ENCODE measurements at places on chromosomes 11 and 22.
A peak's percentile ranks its signal among the peaks of the same experiment; 100 is the strongest.

DNA sequence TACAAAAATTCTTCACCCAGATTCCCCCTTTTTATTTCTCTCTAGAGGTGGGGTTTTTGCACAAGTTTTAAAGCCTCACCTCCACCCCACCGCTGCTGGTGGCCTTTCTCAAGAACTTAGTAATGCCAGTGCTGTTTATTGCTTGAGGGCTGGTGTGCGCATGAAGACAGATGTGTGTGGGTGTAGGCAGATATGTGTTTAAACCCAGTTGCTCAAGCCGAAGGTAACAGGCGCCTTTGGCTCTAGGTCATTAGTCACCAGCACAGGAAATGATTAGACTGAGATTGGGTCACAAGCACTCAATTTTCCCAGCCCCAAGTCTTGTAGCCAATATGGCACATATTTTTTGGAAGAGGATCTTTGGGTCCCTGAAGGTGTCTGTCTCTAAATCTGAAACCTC is 2.7 kb upstream of the CLMP start:
- no peak for DNase-seq

DNA sequence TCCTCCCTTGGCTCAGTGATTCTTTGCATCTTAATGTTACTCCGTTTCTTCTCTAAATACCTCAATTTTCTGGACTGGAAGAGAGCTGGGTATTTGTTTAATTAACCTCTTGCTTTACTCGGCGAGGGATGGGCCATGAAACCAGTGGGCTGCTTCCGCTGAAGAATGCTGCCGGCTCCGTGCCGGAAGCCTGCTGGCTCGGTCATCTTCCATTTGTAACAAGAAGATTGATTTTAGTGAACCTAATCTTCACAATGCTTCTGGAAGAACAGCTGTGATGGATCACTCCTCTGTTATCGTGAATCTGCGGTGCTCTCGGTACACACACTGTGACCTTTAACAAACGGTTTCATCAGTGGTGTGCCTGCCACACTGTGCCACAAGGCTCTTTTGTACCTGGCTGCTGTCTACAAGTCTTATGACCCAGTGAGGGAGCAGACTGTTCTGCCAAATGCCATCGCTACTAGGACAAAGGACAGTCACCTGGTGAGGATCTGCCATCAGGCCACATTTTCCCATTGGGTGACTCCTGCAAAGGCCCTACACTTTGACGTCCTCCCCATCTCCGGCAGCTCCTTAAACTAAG is 25.3 kb upstream of the PARVB start:
- no peak for DNase-seq

- no peak for DNase-seq
Observed at GRCh38 chr11:64025205-64025604, 10.5 kb upstream of the FLRT1 start.

GRCh38 chr11:27909386-27909785 is 198.6 kb downstream of the KIF18A start:
- no peak for DNase-seq

- no peak for DNase-seq
Observed at GRCh38 chr22:28282405-28283067, 363.5 kb upstream of the PITPNB start.

GRCh38 chr11:35142481-35143075 is 3.6 kb downstream of the CD44 start:
- peak; percentile 52 for DNase-seq

GRCh38 chr22:50686794-50687193 is 14.2 kb downstream of the SHANK3 start:
- no peak for DNase-seq

DNA sequence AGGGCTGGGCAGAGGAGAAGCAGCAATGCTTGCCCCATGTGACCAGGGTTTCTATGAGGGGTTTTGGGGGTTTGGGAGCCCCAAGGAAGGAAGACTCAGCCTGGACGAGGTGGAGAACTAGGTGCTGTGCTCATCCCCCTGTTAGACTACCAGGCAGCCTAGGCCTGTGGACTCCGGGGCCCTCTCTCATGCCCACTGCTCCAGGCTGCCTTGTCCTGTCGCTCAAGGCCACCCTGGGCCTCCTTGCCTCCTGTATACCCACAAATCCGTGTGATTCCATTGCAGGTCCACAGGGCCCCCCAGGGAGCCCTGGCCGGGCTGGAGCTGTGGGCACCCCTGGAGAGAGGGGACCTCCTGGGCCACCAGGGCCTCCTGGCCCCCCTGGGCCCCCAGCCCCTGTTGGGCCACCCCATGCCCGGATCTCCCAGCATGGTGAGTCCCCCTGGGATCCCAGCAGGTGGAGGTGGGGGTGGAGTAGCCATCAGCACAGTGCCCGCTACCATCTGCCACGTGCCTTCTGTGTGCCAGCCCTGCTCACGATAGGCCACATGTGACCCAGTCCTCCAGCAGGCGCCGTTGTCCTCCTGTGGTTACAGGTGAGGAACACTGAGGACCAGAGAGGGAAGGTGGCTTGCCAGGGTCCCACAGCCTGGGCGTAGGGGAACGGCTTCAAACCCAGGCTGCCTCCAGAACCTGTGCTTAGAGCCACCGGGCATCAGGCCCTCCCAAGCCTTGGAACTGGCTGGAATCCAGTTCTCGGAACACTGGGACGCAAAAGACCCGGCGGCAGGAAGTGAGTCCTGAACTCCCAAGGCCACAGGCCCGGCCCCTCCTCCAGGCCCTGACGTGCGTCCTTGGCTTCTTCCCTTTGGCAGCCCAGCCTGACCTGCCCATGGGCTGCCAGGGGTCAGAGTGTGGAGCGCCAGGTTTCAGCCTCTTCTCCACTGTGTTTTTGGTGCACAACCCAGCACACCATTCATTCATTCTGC is 26.6 kb downstream of the EMID1 start:
- DNase-seq: no peak

DNA sequence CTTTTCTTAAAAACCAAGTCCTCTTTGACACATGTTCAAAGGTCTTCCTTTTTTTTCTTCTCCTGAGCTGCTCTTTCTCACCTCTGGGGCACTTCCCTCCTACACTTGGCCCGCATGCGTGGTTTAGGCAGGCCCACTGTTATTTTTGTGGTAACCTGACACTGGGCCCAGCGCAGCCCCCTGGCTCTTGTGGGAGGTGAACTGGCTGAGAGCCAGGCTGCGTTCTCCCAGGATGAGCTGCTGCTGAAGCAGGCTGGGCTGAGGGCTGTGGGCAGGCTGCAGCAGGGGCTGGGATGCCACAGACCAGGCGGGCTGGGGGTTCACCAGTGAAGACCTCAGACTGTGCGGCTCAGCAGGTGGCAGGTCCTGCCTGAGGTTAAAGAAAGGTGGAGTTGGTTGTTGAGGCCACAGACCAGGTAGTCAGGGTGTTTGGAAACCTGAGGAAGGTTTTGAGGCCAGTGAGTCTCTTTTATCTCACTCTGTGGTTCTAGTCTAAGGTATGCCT is 72.4 kb downstream of the TEAD1 start:
- DNase-seq: no peak

GRCh38 chr11:1236316-1237127 is 13.7 kb downstream of the MUC5B start:
- no peak for DNase-seq

DNA sequence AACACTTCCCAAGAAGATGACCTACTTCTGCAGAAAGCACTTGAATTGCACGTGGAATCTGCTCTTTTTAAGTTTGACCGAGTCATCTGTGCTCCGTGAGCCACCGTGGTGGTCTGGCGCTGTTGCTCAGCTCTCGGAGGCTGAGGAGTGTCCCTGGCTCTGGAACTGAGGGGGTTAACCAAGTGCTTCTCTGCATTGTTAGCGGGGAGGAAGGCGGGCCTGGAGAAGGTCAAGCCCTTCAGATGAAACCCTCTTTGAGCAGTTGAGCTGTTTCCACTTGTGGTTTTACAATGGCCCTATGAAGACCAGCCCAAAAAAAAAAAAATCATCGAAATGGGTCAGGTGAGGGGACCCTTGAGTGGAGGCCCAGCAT is 286.4 kb downstream of the NTM start:
- DNase-seq: no peak

DNA sequence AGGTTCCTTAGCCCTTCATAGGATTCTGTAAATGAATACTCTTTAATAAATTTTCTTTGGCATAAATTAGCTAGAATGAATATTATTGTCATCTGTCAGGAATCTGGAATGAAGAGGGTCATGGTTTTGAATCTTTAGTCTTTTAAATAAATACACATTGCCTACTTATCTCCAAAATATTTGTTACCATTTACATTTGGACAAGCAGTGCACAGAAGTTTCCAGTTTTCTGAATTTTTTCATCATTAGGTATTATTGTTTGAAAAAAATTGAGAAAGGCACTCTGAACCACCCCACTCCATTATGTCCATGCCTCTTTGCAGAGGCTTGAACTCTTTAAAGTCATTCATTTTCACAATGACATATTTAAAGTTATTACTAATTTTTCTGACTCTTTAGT is 549.0 kb upstream of the LUZP2 start:
- no peak for DNase-seq

GRCh38 chr22:23772649-23773473 is at the start of gene MMP11:
Gene MMP11 (plus strand): TSS chr22:23772849. CDS start chr22:23772871, 22 bp downstream.
- peak; percentile 46 for DNase-seq

DNA sequence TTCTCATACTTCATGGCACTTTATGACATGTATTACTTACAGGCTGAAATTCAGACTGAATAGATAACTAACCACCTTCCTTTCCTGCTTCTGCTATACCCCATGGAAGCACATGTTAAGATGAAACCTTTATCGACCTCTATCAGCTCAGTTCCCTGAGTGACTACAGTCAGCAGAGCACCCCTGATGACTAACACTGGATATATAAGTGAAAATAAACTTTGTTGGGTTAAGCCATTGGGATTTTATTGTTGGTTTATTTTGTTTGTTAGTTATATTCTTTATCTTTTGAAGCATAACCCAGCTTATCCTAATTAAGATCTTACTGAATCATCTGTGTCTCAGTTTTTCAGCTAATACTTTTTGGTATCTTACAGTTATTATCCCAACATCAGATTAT is 23.0 kb upstream of the MAML2 start:
- no peak for DNase-seq

- DNase-seq: no peak
Observed at GRCh38 chr11:130636722-130637464, 188.4 kb downstream of the ADAMTS15 start.

GRCh38 chr11:10778217-10778970 is 27.3 kb downstream of the CTR9 start:
- DNase-seq: no peak

DNA sequence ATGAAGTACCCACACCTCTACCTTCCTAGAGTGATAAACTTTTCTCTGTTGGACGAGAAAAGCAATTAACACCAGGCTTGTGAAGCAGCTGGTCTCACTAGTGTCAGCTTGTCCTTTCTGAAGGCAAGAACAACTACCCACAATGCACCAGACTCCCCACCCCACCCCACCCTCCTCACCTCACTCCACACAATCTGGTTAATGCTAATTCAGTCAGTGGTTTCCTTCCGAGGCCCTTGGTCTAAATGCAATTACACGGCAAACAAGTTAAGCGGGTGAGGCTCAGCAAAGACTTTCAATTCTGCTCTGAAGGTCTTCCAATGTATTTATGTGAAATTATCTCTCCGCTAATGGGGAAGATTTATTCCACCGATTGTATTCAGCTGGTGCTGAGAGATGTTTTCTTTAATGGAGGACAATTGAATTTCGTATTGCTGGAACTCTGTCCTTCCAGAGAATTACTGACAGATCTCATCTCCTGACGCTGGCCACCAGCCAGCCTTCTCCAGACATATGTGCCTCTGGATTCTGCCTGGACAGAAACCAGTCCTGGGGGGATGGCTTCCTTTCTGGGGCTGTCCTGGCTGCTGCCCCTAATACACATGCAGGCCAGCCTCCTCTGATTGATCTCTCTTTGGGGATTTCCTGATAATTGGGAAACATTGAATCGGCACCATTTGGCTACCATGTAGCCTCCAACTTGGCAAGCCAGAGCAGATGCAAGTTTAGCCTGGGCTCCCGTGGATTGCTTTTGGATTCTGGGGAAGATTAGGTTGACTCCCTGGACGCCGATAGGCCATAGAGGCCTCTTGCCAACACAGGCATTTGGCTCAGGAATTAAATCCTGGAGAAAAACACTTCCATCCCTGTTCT is 165.8 kb upstream of the NARS2 start:
- no peak for DNase-seq

DNA sequence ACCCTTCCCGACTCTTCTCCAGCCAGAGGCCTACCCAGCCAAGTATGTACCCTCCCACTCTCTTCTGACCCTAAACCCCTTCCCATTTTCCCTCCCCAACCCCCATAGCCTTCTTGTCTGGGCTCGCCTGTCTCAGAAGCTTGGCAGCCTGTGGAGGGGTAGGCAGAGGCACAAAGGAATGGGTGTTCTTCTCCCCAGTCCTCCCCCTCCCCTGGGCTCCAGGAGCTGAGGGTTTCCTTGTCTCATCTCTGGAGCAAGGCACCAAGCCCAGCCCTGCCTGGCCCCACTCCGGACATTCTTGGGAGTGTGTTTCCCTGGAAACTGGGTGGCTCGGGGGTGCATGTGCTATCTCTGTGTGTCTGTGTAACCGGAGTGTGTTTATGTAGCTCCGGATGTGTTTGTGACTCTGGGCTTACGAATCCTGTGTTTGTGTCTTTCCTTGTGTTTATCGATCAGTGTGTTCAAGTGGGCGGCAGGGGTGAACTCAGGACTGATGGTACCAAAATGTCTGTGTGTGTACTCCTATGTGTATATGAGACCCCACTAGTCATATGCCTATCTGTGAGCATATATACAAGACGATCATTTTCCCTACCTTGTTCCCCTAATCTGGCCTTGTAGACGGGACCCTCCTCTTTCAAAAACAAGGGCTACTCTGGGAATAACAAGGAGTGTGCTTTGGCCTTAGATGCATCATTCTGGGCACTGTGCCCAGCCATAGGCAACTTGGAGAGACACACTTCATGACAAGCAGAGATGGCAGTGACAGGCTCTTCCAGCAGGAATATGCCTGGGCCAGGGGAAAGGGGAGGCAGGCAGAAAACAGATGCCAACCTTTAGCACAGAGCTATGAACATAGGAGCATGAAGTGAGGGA is 10.9 kb downstream of the PHLDB1 start:
- DNase-seq: no peak

DNA sequence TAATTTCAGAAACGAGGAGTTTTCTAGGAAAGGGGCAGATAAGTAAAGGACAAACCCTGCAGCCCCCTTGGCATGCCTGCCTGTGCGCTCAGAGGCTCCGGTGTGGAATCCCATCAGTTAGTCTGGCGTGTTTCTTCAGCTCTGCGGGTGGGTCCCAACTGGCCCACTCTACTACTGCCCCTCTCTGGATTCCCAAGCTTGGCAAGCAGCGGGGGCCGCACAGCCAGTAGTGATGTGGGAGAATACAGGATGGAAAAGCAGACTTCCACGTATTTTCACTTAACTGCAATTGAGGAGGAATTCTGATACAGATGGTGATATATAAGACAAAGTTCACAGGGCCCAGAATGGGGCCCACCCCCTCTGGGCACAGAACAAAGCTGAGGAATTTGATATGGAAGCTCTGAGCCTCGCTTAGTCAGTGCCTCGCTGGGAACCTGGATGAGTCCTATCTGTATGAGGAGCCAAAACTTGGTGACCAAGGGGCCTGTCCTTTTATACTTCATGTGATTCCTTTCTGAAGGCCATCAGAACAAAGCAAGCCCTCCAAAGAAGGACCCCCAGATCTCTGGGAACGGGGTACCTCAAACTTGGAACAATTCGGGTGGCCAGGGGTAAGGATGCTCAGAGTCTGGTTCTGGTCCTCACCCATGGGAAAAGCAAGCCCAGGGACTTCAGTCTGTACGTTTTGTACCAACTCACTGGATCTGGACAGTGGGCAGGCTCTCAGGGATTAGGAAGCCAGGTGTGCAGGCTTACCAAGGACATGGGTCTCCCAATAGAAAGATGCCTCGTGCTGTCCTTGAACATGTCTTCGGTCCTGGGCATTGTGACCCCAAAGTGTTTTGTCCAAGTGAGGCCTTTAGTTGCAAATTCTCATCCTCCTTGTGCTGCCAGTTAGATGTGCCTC is 26.0 kb downstream of the RELT start:
- DNase-seq: no peak

- DNase-seq: no peak
Observed at GRCh38 chr11:108614086-108614485, 20.5 kb upstream of the EXPH5 start.
